Nephron progenitor cell (in vitro differentiated cells): ENCODE measurements at places on chromosomes 11 and 22.

DNA sequence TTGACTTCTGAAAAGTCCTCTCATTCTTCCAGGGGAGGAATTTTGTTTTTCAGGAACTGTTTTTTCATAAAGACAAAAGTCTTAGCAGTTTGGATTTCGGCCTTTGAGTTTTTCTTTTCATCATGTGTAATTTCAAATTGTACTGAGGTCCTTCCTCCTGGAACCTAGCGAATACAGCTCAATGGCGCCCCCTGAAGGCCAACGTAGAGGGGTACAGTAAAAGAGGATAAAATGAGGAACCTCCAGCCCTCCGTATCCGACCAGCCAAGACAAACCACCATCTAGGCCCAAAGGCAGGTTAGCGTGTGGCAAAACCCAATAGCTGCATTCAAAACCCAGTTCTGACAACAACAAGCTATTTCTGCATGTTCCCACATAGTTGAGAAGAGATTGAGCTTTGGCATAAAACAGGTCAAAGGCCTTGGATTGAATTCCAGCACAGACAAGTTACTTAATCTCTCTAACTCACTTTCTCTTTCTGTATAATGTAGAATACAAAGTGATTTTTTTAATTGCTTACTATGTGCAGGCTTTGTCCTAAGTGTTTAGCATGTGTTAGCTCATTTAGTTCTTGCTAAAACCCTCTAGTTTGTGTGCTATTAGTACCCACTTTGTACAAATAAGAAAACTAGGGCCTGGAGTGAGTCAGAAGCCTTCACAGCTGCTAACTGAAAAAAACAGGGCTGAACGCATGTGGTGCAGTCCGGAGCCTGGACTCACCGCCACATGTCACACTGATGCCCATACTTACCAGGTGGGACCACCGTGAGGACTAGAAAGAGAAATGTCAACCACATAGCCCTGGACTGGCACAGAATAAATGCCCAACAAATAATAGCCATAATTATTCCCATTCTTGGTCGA lies 43.2 kb upstream of the ETS1 start:
- H3K27ac ChIP-seq = no peak overlapping the region
- H3K4me1 ChIP-seq = peaks cover 78% of the 10 kb centered on the region
- DNase-seq = peak; percentile 89
- H3K4me3 ChIP-seq = no peak overlapping the region

DNA sequence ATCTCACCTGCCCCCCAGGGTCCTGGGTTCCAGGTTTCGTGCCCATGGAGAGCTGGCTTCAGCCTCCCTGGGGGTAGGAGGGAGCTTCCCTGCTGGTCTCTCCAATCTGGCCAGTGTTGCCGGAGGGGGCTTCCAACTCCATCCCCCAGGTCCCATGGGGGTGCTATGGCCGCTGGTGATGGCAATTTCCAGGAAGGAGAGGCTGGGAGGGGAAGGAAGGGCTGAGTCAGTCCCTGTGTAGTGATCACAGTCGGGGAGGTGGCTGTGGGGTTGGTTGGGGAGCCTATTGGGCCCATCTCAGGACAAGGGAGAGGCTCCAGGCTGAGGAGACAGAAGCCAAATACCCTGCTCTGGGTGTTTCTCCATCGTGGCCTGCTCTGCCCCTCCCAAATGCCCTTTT lies 5.7 kb upstream of the CDC42EP2 start:
- no peak overlapping the region for H3K27ac ChIP-seq
- peaks cover 16% of the 10 kb centered on the region for H3K27me3 ChIP-seq
- no peak overlapping the region for H3K4me3 ChIP-seq
- peaks cover 5% of the 10 kb centered on the region for H3K36me3 ChIP-seq
- DNase-seq = no peak
- H3K4me1 ChIP-seq = peaks cover 32% of the 10 kb centered on the region

DNA sequence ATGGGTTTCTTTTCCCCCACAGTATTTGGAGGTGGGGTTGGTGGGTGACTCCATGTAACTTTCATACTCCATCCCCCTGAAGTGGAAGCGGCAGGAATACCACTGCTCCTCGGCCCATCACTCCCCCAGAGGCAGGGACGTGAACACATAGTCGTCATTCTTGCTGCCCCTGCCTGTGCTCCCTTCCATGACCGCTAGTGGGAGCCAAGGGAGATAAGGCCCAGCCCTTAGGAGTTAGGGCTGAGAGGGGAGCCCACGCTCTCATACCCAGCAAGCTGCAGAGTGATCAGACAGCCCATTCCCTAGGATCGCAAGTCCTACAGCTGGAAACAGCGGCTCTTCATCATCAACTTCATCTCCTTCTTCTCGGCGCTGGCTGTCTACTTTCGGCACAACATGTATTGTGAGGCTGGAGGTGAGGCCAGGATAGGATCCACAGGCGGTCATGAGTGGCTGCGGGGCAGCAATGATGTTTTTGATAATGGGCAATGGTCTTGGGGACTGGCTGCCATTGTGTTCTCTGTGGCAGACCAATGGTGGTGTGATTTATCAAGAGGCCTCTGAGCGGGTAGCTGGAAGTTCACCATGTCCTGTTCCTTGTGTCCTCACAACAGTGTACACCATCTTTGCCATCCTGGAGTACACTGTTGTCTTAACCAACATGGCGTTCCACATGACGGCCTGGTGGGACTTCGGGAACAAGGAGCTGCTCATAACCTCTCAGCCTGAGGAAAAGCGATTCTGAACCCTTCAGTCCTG lies 15.9 kb downstream of the RHOG start:
- H3K27ac ChIP-seq = peak overlapping the region; percentile 95
- peak; percentile 52 for DNase-seq
- peaks cover 56% of the 10 kb centered on the region for H3K36me3 ChIP-seq

DNA sequence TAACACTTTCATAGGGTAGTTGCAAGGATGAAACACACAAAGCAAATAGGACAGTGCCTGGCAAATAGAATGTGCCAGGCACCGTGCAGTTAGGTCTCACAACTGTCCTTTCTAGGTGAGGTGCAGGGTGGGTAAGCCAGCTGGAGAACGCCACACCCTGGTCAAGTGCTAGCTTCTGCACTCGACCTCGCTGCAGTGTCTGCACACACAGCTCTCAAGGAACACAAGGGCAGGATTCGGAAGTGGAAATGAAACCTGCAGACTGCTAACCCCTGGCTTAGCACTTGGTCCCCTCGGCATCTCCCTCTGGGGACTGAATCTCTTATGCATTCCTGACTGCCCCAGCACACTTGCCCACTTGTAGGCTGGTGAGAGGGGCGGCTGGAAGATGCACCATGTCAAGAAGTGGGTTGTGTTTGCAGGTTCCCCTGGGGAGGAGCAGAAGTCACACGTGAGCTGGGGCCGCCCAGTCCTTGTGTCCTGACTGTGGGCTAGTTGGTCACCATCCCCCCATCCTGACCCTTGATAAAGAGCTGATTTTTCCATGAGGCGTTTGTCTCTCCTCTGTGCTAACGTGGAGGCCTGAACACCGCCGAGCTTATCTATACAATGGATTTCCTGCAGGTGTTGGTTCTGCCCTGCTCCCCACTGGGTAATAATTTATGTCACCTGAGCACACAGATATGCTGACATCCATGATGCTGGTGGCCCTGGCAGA lies 89.0 kb downstream of the MICAL2 start:
- peaks cover 15% of the 10 kb centered on the region for H3K27me3 ChIP-seq
- H3K4me3 ChIP-seq = no peak overlapping the region
- DNase-seq = no peak
- H3K4me1 ChIP-seq = peaks cover 22% of the 10 kb centered on the region

- no peak for DNase-seq
- H3K27me3 ChIP-seq = no peaks in the 10 kb centered on the region
- H3K27ac ChIP-seq = no peak overlapping the region
- H3K4me1 ChIP-seq = no peaks in the 10 kb centered on the region
- H3K36me3 ChIP-seq = no peaks in the 10 kb centered on the region
- no peak overlapping the region for H3K4me3 ChIP-seq
Observed at GRCh38 chr11:23509023-23509422, 648.7 kb upstream of the CCDC179 start.

DNA sequence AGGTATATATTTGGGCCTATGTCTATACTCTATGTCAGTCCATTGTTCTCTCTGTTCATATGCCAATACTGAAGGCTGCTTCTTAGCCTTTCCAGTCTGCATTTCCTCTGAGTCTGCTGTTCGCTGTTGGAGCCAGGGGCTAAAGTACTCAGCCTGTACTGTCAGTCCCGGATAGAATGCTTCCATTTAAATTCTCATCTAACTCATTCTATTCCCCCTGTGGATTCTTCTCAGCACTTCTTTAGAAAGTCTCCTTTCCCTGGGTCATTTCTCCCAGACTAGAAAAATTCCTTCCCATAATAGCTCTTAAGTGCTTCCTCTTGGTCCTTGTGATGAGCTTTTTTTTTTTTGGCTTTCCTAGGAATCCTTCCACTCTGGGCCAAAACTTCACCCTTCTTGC lies 293.1 kb downstream of the KIRREL3 start:
- no peak for DNase-seq
- H3K4me3 ChIP-seq = no peak overlapping the region
- H3K36me3 ChIP-seq = no peaks in the 10 kb centered on the region

GRCh38 chr11:68002575-68002937 lies 1.3 kb downstream of the UNC93B1 start:
- no peak overlapping the region for H3K27ac ChIP-seq
- peaks cover 66% of the 10 kb centered on the region for H3K27me3 ChIP-seq
- H3K4me3 ChIP-seq = peak overlapping the region; percentile 81

DNA sequence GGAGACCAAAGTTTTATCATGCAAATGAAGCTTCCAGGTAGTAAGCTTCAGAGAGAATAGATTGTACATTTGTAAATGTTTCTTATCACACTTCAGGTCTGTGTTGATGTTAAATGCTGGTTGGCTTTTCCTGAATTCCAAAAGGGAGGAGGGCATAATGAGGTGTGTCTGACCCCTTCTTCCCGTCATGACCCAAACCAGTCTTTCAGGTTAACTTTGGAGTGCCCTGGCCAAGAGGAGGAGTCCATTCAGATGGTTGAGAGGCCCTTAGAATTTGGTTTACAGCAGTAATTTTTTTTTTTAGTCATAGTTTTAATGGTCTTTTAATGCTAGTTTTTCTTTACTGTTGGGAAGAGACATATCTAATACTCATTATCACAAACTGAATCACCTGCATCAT lies 2.5 kb downstream of the OR6X1 start:
- H3K4me1 ChIP-seq = no peaks in the 10 kb centered on the region
- DNase-seq = no peak
- no peak overlapping the region for H3K27ac ChIP-seq
- no peaks in the 10 kb centered on the region for H3K36me3 ChIP-seq

DNA sequence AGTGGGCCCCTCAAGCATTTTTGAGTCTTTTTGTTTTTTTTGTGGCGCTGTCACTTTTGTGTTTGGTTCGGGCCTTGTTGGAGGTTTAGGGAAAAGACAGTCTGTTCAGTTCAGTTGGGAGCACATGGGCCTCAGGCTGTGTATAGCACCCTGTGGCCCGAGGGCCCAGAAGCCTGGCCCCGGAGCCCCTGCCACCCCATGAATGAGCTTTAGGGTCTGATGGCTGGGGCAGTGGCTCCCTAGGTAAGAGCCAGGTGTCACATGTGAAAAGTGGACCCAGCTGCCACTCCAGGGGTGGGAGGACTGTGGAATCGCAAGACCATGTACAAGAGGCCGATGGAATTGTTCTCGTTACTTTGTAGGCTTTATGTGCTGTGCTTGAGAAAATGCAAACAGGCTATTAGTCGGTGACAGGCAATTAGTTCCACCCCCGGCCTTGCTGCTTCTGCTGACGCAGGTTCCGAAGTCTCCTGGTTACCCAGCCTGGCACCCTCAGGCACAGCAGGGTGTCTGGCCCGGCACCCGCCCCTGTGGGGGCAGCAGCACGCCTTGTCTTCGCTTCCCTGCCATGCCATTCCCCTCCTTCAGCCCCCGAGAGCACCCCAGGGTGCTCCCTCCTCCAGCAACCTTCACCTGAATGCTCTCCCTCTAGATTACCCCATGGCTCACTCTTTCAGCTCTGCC lies 38.2 kb upstream of the PARVG start:
- peaks cover 47% of the 10 kb centered on the region for H3K4me1 ChIP-seq
- no peak for DNase-seq
- peak overlapping the region; percentile 76 for H3K27ac ChIP-seq

DNA sequence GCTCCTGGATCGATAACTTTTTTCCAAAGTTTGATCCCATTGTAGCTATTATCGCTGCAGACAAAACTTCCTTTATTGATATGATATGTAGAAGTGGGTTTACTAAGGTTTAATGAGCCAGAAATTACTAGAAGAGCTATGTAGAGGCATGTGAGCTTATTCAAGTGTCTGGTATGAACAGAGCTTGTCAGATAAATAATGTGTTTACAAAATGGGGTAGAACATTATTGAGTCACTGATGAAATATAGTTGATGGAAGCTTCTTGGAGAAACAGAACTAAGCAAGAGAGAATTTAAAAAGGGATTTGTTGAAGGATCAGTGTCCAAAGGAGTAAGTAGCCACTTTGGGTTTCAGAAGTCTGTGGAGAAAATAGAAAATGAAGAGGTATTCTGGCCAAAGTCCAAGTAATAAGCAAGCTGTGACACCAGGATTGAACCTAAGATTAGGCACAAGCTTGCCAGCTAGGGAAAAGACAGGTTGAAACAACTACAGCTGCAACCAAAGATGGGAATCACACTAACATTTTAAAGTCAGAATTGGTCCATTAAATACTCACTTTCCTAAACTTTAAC lies 104.3 kb downstream of the MAML2 start:
- H3K27me3 ChIP-seq = no peaks in the 10 kb centered on the region
- no peak for DNase-seq
- peaks cover 48% of the 10 kb centered on the region for H3K4me1 ChIP-seq

GRCh38 chr11:115942011-115942410 lies 437.8 kb upstream of the CADM1 start:
- H3K27ac ChIP-seq = no peak overlapping the region
- H3K27me3 ChIP-seq = peaks cover 4% of the 10 kb centered on the region

- H3K36me3 ChIP-seq = no peaks in the 10 kb centered on the region
- H3K27me3 ChIP-seq = no peaks in the 10 kb centered on the region
- DNase-seq = no peak
- no peaks in the 10 kb centered on the region for H3K4me1 ChIP-seq
Observed at GRCh38 chr11:6646918-6647679, 8.5 kb downstream of the DCHS1 start.

DNA sequence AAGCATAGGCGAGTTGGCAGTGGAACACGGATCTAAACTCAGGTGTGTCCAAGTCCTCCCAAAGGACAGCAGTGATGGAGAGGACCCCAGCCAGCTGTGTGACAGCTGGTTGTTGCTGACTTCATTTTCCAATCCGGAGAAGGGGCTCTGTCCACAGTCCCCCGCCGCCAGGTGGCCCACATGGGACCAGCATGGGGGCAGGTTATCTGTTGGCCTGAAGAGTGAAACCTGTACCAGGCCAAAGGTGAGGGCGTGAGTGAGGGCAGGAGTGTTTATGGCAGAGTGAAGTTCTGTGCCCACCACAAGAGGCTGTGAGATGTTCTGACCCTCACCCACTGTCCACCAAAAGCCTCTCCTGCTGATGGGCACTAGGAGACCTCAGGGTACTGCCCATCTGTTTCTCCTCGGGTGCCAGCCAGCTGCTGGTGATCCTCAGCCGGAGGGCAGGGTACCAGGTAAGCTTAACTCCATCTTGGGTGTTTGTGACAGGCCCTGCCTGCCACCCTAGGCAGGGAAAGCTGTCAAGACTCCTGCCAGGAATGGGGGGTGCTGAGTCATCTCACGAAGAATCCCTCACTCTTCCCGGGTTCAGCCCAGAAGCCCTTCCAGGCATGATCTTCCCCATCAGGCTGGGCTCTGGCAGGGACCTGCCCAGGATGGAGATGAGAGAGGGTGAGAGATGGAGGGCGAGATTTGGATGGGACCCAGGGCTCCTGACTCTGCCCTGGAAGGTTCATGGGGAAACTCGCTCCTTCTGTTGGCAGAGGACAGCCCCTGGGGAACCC lies 15.5 kb upstream of the TAB1 start:
- H3K4me3 ChIP-seq = no peak overlapping the region
- H3K27me3 ChIP-seq = peaks cover 33% of the 10 kb centered on the region
- no peak for DNase-seq

- H3K4me1 ChIP-seq = peaks cover 29% of the 10 kb centered on the region
- H3K36me3 ChIP-seq = peaks cover 25% of the 10 kb centered on the region
- no peak overlapping the region for H3K27ac ChIP-seq
- no peak for DNase-seq
- H3K27me3 ChIP-seq = no peaks in the 10 kb centered on the region
Observed at GRCh38 chr22:20000246-20001081, 16.2 kb downstream of the ARVCF start.
